ENCODE measurements at places on chromosomes 6 and 20. TPM values are rescaled to one million over a fixed set of nuclear protein-coding genes. Genes with fewer than 3 reads are reported as not detected.

DNA sequence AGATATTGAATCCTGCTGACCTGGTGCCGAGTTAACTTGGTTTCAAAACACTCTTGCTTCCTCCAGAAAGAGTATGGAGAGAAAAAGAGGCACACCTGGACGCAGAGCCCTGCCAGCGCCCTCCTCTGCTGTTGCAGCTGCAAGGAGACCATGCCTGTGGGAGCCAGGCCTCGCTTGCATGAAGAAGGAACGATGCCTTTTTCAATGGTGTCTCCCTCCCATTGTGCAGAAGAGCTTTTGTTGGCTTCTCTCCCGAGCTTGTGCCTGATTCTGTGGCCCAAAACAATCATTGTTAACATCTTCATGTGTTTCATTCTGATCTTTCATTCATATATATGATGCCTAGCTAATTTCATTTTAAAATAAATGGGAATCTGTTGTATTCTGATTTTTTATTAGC, 98.1 kb downstream of the FAM120B start:
- peaks cover 30% of the 10 kb centered on the region for H3K36me3 ChIP-seq
- no peaks in the 10 kb centered on the region for H3K4me1 ChIP-seq
- H3K27me3 ChIP-seq = no peaks in the 10 kb centered on the region
- H3K27ac ChIP-seq = no peak overlapping the region
- H3K4me3 ChIP-seq = no peak overlapping the region

GRCh38 chr20:46959081-46959692, 64.5 kb downstream of the EYA2 start:
- DNase-seq = no peak
- H3K4me3 ChIP-seq = no peak overlapping the region
- no peaks in the 10 kb centered on the region for H3K4me1 ChIP-seq
- no peaks in the 10 kb centered on the region for H3K27me3 ChIP-seq
- H3K36me3 ChIP-seq = no peaks in the 10 kb centered on the region
- H3K27ac ChIP-seq = no peak overlapping the region

- H3K27ac ChIP-seq = peak overlapping the region; percentile 89
- H3K27me3 ChIP-seq = no peaks in the 10 kb centered on the region
- no peak overlapping the region for H3K4me3 ChIP-seq
- DNase-seq = no peak
- H3K36me3 ChIP-seq = no peaks in the 10 kb centered on the region
These were observed 39.7 kb downstream of the MAP3K5 start for GRCh38 chr6:136752554-136752953.

FOXQ1 gene
- total RNA-seq = not detected

Data from B cell (primary cell).